T-helper 2 cell (primary cell): ENCODE measurements at places on chromosomes 16 and 17.

DNA sequence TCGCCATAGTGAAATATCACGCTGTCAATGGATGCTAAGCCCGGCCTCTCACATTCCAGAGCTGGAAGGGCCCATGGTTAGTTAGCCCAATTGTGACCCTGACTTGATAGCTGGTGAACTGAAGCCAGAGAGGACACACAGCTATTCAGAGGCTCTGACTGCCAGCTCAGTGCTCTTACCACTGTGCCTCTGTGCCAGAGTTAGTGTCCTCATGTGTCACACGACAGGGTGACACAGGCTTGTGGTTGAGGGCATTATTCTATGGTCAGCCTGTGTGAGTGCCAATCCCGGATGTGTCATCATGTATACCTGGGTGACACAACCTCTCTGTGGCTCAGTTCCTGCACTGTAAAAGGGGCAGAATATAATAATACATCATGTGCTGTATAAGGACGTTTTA, 2.5 kb upstream of the MT1X start:
- no peak for DNase-seq

DNA sequence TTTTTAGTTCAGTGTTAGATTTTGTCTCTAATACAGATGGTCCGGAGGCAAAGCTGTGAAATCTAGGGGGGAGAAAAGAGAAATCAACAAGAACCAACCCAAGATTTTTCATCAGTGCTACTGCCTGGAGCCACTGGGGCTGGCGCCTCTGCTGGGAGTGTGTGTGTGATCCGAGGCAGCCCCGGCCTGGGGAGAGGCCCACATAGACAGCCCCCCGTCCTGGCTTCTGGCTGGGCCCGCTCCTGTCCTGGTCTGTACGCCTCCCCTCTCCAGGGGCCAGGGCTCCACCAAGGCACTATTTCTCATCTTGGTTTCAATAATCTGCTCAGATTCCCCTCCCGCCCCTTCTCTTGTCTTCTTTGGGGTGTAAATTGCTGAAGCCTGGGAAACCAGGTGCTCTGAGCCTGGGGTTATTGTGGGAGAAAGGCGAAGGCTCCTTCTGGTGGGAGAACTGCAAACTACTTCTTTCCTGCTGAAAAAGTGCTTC, 7.8 kb downstream of the BAHCC1 start:
- no peak for DNase-seq

GRCh38 chr17:50890675-50891516, 24.7 kb upstream of the TOB1 start:
- DNase-seq = no peak

DNA sequence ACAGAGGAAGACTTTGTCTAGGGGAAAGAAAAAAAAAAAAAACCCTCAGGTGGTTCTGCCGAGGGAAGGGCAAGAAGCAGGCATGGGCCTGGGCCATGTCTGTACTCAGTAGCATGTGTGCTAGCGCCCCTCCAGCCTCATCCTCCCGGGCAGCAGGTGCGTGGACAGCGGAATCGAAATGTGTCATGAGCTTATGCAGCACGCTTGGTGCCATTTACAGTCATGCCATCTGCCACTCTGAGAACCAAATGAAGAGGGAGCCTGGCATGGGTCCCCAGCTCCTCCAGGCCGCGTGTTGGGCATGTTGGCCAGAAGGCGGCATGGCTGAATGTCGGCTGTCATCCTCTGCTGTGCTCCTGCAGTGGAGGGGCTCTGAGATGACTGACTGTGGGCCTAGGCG, 31.4 kb downstream of the CRAMP1 start:
- no peak for DNase-seq

DNA sequence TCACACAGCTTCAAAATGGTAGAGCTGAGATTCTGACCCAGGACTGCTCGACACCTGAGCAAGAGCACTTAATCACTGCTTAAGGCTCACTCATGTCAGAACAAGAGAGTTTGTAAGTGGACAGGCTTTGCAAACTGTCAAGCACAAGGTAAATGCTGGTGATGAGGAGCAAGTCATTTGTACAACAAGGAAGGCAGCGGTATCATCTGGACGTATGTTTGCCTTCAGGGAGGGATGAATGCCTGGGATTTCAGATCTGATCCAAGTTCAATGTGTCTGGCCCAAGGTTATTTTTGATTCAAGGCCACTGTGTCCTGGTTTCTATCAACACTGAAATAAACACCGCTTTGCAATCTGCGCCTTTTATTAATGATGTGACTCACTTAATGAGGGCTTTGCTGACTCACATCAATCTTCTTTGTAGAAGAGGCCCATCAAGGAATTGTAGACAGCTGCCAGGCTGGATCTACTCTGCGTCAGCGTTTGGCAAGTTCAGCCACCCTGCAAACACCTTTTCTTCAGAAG, 174.4 kb upstream of the HS3ST3A1 start:
- no peak for DNase-seq

GRCh38 chr16:1788095-1788707, 5.3 kb downstream of the IGFALS start:
- DNase-seq = no peak

GRCh38 chr16:81170824-81171223, 67.7 kb upstream of the BCO1 start:
- DNase-seq = no peak

DNA sequence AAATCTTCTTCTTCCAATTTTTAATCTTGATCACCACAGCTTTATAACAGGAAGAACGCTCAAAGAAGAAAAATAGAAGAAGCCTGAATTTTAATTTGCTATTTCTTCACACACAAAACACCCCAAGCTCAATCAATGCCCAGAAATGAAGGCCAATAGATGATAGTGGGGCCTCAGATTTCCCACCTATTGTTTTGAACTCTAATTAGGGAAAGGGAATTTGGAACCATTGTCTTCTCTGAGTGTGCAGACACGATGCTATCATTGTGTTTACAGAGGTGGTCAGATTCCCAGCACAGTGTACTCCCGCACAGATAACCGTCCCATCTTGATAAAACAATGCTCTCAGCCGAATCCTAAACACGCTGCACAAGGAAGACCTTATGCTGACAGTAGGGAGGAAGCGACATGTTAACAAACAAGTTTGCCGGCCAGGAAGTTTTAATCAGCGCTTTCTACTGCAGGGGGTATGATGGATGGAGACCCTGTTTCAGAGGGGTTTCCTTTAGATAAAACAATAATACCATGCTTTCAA, 684.7 kb downstream of the MAF start:
- DNase-seq = no peak

GRCh38 chr17:61219460-61219859, 180.2 kb upstream of the TBX2 start:
- no peak for DNase-seq

DNA sequence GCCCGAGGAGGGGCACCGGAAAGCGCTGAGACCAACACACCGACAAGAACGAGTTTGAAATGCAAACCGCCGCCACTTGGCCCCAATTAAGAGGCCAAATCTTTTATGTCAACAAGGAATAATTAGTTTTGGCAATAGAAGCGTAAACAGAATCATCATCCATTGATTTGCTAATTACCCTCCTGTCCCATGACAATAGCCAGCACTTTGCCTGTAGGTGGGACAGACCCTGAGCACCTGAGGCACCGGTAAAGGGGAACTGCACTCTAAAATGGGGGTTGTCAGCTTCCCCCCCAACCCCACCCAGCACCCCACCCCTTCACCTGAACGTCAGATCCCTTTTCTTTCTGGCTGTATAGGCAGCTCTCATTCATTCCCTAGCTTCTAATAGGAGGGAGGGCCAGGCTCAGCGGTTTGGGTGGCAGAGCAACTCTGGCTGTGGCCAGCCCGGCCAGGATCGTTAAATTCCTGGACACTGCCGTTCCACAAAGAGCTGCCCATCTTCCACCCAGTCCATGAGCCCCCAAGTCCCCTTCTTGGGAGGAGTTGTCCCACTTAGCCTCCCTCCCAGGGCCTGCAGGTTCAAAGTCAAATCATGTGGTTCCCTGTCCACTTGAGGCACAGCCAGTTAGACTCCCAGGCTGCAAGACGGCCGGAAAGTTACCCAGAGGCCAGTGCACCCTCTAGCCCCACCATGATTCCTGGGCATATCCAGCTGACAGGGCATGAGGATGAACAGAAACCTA, 45.8 kb downstream of the WNT3 start:
- no peak for DNase-seq

GRCh38 chr17:55492781-55493341, 18.4 kb downstream of the SMIM36 start:
- DNase-seq = no peak

GRCh38 chr16:11618107-11618717, 31.5 kb upstream of the LITAF start:
- DNase-seq = no peak

DNA sequence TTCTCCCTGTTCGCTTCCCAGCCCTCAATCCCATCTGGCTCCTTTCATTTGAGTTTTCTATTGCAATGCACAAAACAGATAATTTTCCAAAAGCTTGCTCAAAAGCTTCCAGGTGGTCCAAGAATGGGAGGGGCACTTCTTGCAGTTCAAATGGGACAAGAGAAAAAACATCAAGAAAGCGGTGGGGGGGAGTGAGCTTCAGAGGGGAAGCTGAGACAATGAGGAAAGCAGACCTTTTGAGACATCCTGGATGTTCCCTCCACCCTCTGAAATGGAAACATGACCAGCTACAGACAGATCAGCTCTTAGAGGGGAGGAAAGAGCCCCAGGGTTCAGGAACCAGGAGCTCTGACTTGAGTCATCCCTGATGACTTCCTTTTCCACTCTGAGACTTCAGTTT, 368.2 kb downstream of the SLC39A11 start:
- DNase-seq = no peak

DNA sequence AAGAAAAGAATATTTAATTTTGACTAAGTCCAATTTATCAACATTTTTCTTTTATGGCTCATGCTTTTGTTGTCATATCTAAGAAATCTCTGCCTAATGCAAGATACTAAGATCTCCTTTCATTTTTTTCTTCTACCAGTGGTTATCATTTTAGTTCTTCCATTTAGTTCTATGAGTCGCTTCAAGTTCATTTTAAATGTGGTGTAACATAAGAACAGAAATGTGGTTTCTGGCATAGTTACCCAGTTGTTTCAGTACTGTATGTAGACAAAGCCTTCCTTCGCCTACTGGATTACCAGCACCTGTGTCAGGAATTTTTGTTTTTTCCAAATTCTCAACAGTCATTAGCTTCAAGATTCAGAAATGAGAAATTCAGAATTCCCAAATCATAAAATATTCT, 175.7 kb downstream of the PARN start:
- no peak for DNase-seq

GRCh38 chr16:2246301-2246885, 5.0 kb downstream of the ECI1 start:
- DNase-seq = no peak

DNA sequence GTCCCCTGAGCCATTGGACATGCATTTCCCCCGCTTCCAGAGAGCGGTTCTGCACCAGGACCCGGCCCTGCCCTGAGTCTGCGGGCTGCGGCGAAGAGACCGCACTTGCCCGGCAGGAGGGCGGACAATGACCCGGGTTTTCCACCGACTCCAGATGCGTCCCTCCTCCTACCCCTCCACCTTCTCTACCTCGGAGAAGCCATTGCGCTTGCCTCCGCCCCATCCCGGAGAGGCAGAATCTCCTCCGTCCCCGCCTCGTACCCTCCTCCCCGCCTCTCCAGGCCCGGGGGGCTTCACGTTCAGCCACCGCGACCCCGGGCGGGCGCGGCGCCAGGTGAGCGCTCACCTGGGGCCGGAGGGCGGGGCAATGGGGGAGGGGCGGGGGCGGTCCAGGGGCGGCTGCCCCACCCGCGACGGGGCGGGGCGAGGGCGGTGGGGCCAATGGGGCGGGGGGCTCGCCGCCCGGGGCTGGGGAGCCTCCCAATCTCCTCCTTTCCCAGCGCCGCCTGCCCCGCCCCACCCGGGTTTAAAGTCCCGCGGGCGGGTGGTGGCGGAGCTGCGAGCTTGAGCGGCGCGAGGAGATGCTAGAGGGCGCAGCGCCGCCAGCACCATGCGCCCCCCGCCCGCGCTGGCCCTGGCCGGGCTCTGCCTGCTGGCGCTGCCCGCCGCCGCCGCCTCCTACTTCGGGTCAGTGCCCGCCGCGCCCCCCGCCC, at the start of gene WNT9B:
TSS of gene WNT9B (plus strand) at position 555 of the 713 bp plus-strand sequence. CDS start at position 611, 56 bp downstream.
- no peak for DNase-seq

DNA sequence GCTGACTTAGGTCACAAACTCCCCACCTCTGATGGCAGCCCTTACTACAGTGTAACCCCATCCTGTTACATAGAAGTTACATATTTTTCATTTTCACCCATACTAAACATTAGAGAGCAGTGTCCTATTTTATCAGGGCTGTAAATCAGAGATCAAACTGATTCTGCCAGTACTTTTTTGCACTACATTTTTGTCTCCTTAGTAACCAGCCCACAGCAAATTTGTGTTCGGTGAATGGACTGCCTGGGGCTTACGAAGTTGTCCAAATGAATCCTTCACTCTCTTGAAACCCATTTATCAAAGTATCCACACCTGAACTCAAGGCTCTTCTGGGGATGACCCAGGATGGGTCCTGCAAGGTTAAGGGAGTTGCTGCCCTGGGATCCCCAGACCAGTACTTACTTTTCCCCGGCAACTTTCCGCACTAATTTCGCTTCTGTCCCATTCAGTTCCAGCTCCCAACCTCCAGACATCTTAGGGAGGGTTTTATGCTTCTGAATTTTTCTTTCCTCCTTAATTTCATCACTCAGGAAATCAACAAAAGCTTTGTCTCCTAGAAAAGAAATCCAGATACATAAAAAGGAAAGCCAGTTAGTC, 1.1 kb downstream of the C1QBP start:
- no peak for DNase-seq

DNA sequence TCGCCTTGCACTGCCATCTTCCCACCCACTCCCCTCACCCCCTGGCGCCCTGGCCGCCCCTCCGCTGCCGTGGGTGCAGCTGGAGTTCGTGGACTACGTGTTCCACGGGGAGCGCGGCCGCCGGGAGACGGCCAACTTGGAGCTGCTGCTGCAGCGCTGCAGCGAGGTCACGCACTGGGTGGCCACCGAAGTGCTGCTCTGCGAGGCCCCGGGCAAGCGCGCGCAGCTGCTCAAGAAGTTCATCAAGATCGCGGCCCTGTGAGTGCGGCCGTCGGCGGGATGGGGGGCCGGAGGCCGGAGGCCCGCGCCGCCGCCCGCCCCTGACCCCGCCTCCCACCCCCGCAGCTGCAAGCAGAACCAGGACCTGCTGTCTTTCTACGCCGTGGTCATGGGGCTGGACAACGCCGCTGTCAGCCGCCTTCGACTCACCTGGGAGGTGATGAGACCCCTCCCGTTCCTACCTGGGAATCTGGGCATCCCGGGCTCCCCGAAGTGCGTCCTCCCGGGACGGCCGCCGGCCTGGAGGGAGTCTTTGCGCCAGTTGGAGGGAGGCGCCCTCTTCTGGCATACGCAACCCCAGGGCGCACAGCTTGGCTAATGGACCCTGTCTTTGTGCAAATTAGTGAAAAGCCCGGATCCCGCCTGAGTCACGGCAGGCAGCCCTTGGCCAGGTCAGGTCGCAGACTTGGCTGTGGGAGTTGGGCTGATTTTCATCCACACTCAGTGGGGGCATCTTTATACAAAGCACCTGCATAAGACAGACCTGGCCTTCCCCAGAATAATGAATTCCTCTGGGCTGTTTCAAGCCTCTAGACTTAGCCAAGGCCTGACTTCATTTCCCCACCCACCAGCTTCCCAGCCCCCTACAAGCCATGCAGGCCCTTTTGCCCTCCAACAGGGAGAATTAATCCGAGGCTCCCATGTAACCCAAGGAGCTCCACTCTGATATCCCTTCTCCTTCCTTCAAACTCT, 14.3 kb downstream of the RAPGEFL1 start:
- peak; percentile 57 for DNase-seq
